ENCODE measurements at places on chromosomes 16 and 17.

- no peak for DNase-seq
Observed at GRCh38 chr16:23293016-23293415, 9.1 kb upstream of the SCNN1B start.

GRCh38 chr16:70576431-70577255, 53.0 kb downstream of the SF3B3 start:
- DNase-seq, result peak; percentile 7

GRCh38 chr16:86995456-86995855, 321.7 kb downstream of the C16orf95 start:
- DNase-seq, result no peak

GRCh38 chr17:68809148-68809547, 146.0 kb downstream of the ABCA8 start:
- no peak for DNase-seq

GRCh38 chr17:75639771-75640555, 6.7 kb downstream of the SMIM5 start:
- DNase-seq, result no peak

- DNase-seq, result no peak
Observed at GRCh38 chr17:69451416-69452394, 37.2 kb downstream of the MAP2K6 start.

- DNase-seq, result no peak
Observed at GRCh38 chr16:81734632-81735434, 44.3 kb upstream of the PLCG2 start.

- no peak for DNase-seq
Observed at GRCh38 chr16:11994143-11995119, 17.9 kb downstream of the SNX29 start.

DNA sequence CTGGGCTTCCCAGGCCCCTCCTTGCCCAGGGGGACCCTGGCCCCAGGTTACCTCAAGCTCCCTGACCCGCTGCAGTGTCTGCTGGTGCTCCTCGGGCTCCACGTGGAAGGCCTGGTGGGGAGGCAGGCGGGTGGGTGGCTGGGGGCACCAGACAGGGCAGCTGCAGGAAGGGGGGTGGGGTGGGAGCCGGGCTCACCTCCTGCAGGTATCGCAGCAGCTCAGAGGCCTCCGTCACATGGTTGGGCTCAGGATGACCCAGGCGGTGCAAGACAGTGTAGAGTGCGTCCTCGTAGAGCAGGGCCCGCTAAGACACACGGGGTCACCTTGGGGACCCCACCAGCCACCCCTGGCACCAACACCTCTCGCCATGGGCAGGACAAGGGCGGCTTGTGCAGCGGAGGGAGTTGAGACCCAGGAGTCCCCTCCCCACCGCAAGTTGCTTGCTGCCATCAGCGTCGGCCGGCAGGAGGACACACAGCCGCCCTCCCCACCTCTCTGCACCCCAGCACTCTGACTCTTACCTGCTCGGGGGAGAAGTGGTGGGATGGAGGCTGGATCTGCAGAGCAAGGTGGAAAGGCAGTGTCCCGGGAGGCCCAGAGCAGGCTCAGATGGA, 1.1 kb downstream of the UNC13D start:
- DNase-seq, result no peak

DNA sequence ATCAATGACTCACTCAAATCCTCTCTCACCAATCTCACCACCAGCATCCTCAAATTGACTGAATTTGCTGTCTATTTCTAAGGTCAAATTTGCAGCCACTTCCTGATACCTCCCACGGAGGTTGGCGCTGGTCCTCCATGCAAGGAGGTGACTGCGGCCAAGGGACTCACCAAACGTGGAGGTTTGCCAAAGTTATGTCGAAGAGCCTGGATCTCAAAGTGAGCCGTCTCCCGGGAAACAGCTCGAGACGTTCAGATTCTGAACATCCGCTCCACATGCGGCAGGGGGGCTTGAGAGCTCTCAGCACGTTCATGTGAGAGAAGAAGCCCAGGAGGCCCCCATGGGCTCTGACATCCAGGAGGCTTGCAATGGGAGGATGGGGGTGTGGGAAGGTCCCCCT, 22.6 kb downstream of the LGALS3BP start:
- no peak for DNase-seq

- DNase-seq, result no peak
Observed at GRCh38 chr16:46871597-46871996, 12.6 kb upstream of the GPT2 start.

DNA sequence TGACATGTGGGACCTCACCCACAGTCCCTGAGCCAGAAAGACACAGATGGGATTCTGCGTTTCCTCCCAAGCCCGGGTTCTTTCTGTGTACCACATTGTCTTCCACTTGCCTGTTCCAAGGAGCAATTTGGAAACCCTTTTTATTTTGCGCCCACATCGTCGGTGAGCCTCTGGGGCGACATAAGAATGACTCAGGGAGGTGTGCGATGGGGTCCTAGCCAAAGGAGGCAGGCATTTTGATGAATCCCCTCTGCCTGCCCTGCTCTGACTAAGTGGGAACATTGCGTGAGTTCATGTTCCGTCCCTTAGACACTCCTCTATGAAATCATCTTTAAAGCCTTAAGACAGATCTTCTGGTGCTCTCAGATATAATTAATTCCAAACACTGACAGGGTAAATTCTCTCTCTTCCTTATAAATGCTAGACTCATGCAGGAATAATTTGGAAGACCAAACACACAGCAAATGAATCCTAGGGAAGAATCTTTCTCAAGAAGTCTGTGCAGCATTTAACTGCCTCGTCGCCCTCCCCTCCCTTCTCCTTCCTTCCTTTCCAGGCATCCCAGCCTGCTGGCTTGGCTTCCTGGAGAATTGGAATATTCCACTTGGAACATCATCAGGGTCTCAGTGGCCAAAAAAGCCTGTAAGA, 52.7 kb upstream of the FOXF1 start:
- no peak for DNase-seq

- DNase-seq, result no peak
Observed at GRCh38 chr16:88303890-88304819, 78.6 kb upstream of the ZNF469 start.

DNA sequence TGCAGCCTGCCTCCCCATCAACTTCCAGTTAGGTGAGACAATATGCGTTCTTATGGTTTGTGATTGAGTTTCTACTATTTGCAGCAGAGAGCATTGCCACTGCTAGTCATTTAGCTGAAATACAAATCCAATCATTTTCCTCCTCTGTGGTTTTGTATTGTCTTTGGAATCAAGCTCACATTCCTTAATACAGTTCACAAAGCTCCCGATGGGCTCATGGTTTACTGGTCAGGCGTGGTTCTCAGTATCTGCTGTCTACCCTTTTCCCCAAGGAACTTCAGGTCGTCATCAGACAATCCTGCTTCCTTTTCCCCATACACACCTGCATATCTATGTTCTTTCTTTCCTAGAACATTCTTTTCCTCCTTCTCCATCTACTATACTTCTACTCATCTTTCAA, 69.6 kb upstream of the GAS7 start:
- no peak for DNase-seq

- no peak for DNase-seq
Observed at GRCh38 chr17:44005527-44006271, 1.3 kb downstream of the NAGS start.

GRCh38 chr17:79966681-79967080, 69.0 kb downstream of the TBC1D16 start:
- DNase-seq, result no peak

GRCh38 chr16:62805221-62805857, 769.1 kb upstream of the CDH8 start:
- no peak for DNase-seq

- DNase-seq, result no peak
Observed at GRCh38 chr17:57599271-57600045, 145.6 kb downstream of the CCDC182 start.

DNA sequence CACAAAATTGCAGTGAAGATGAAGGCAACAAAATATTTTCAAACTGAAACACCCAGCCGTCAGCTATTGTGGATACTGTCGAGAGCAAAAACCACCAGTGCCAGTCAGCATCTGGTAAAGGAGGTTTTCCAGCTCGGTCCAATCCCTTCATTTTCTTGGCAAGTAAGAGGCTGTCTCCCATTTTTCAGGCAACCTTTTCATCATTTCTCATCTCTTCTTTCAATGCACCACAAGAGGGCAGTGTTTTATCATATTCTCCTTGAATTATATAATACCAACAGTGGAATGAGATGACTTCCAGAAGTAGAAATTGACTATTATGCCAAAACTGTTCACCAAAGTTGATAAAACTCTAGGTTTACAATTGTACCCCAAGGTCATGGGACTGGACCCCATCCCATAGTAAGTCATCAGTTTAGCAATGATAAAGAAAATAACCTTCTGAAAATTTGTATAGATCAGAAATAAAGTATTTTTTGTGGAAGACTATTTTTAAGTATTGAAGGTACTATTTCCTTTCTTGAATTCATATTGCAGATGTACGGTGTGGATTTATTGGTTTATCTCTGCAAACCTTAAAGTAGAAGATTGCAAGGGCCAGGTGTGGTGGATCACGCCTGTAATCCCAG, 16.8 kb downstream of the NQO1 start:
- DNase-seq, result peak; percentile 69

- DNase-seq, result no peak
Observed at GRCh38 chr16:65062736-65063583, 58.9 kb downstream of the CDH11 start.

GRCh38 chr17:35808240-35808961, 883 bp upstream of the TAF15 start:
- no peak for DNase-seq

DNA sequence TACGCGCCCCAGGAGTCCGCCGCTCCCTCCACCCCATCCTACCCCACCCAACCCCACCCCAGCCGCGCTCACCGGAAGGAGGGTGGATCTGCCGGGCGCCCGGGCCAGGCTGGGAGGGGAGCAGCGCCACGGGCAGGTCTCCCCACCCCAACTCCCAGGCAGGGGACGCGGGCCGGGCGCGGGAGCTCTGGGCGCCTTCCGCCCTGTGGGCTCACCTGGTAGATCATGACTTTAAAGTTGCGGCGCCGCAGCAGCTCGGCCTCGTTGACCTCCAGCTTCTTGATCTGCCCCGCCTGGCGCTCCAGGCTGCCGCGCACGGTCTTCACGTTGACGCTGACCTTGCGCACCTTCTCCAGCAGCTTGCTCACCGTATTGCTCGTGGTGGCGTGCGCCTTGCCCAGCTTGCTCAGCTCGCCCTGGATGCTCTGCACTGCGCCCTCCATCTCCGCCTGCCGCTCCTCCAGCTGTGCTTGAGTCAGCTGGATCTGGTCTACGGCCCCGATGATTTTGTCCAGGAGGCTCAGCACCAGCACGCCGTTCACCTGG, 571 bp downstream of the CAVIN1 start:
- peak; percentile 30 for DNase-seq

All from LoVo (cell line).